Activated CD4-positive, alpha-beta T cell treated with anti-CD3 and anti-CD28 coated beads, Interleukin-2, amount 10 ng/mL, durations not matched to agents 24 days and 14 days (primary cell): ENCODE measurements at places on chromosomes 7 and 10. TPM values are rescaled to one million over a fixed set of nuclear protein-coding genes. Genes with fewer than 3 reads are reported as not detected.

- DNase-seq, result no peak
Measured at GRCh38 chr10:52558090-52558489, 214.5 kb downstream of the MBL2 start.

- DNase-seq, result peak; percentile 67
Measured at GRCh38 chr10:128373071-128373749, 247.0 kb upstream of the MKI67 start.

DNA sequence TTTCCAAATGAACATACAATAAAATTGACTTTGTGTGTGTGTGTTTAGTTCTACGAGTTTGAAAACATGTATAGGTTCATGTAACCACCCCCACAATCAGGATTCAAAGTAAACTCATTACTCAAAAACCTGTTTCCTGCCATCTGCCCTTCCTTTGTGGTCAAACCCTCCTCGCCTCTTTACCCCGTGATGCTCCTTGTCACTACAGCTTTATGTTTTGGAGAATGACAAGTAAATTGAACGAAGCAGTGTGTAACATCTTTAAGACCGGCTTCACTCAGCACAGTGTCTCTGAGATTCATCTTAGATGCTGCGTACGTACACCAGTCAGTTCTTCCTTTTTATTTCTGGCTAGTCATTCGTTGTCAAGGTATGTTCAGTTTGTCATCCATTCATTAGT is 54.6 kb upstream of the MKI67 start:
- peak; percentile 90 for DNase-seq

DNA sequence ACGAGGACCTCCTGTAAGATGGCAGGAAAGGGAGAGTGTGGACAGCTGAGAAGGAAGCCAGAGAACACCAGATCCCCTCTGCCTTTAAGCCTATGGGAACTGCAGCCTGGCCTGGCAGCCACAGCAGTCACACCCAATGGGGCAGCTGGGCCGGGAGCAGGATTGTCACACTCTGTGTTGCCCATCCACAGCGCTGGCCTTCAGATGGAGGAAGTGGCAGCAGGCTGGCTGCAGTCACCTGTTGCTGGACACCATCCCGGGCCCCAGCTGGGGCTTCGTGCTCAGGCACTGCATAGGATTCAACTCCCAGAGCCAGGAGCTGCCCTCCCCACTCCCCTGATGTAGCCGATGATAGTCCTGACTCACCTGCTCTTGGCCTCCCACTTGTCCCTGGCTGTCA is 114.4 kb downstream of the COL13A1 start:
- no peak for DNase-seq

- no peak for DNase-seq
Measured at GRCh38 chr10:101803511-101803910, 14.7 kb downstream of the OGA start.

DNA sequence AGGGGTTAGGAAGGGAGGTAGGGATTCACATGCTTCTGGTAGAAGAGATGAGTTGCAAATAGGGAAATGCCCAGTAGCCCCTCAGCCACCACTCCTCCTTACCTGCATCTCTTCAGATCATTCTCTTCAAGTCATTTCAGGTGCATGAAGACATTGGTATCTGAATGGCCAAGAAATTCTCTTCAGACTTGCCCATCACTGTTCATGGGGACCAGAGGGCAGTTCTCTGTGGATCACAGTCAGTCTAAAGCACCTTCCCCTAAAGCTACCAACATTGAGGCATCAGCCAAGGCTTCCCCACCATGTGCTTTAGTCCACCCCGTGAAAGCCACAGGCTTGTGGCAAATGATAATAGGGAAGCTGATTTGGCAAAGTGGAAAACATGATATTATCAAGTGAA is 319.4 kb upstream of the ZNF32 start:
- DNase-seq, result no peak

The HOXA13 gene
- total RNA-seq, result not detected in 2 replicates

The FEZF1 gene
- total RNA-seq, result not detected in 2 replicates

The WDR11 gene
- 48.2 and 50.3 TPM in 2 replicates for total RNA-seq
